ENCODE measurements at places on chromosomes 7 and 10.

GRCh38 chr7:92732316-92733036 is 103.9 kb downstream of the CDK6 start:
- no peak for DNase-seq

DNA sequence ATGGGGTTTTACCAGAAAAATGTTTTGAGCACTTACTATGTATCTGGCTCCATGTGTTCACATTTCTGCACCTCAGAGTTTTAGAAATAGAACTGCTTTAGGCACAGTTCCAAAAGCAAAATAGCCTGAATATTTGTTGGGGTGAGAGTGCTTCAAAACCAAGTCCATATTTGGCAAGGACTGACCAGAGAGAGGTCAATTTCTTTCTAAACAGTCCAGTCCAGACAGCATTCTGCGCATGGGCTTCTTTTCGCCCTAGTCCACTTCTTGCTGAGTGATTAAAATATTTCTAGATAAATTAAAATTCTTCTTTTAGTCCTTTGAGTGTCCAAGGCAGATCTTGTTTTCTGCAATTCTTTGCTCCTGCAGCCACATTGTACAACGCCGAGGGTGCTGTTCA is 427.0 kb downstream of the PHTF2 start:
- DNase-seq, result no peak

- DNase-seq, result no peak
Observed at GRCh38 chr7:131072505-131073091, 255.1 kb upstream of the MKLN1 start.

- no peak for DNase-seq
Observed at GRCh38 chr7:155669717-155670505, 25.4 kb downstream of the RBM33 start.

All from nucleus accumbens (tissue), 56 donors.